NCI-H2081 (cell line): ENCODE measurements at places on chromosomes 12 and 14.

GRCh38 chr12:49301760-49302159, 6.8 kb downstream of the PRPH start:
- no peak for DNase-seq

DNA sequence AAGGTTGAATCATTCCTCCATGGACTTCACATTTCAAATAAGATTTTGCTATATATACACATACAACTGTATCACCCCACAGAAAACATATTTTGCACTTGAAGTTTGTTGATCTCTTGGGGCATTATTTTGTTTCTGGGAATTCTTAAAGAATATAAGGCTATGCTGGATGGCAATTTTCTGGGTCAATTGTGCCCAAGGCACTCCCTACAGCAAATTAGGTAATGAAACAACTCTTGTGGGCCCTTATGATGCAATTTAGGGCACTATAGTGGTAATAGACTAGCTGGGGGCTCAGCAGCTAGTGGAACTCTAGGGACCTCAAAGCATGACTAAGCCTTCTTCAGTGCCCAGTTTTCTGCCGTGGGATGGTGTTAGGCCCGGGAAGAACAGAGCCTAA, 444.4 kb downstream of the NRXN3 start:
- no peak for DNase-seq

DNA sequence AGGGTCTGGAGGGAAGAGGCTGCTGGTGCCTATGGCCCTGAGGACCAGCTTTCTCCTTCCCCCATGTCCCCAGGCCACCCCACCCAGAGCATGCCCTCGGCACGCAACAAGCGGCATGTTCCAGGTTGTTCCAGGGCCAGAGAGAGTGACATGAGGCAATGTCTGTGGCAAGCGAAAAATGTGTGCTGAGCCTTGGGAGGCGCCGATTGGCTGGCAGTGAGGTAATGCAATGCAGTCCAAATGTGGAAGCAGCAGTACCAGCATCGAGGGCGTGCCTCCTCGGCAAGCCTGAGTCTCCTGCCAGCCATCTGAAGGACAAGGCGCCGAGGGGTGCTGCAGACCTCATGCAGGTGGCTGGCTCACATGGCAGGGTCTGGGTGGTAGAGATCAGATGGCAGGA, 423.8 kb downstream of the NRXN3 start:
- no peak for DNase-seq

DNA sequence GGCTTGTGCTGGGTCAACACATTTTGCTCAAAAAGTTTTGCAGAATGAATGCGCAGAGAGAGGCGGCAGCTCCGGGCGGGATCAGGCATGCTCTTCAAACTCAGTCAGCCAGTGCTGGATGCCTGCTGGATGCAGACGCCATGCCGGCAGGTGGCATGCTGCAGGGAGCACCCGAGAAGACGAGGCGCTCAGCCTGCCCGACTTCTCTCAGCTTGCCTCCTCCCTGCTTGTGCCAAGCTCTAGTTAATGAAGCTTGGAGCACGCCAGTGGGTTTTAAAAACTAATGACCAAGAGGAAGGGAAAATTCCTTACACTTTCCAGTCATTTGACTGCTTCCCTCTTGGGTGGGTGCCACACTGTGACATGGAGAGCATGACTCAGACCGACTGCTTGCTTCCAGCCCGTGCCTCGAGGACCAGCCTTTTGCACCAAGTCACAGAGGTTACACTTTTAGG, 39.8 kb downstream of the SLC24A4 start:
- no peak for DNase-seq

- DNase-seq = no peak
Observed at GRCh38 chr12:93776581-93777018, 99.4 kb downstream of the CRADD start.

DNA sequence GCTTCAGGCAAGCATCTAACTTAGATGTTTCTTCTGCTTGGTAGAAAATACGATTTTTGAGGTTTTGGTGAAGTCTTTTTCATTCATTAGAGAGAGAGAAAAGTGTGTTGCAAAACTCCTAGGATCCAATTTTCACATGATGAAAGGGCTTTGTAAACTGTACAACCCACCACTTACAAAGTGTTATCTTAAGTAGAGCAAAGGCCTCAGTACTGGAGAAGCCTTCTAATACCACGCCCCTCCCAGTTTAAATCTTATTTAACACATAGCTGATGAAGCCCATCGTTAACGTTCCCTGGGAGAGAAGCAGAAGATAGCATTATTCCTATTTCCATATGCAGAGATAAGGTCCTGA, 869 bp downstream of the APOLD1 start:
- no peak for DNase-seq

GRCh38 chr14:50423529-50423928, 26.8 kb upstream of the CDKL1 start:
- DNase-seq = no peak
